ENCODE measurements at places on chromosomes 11 and 22.

DNA sequence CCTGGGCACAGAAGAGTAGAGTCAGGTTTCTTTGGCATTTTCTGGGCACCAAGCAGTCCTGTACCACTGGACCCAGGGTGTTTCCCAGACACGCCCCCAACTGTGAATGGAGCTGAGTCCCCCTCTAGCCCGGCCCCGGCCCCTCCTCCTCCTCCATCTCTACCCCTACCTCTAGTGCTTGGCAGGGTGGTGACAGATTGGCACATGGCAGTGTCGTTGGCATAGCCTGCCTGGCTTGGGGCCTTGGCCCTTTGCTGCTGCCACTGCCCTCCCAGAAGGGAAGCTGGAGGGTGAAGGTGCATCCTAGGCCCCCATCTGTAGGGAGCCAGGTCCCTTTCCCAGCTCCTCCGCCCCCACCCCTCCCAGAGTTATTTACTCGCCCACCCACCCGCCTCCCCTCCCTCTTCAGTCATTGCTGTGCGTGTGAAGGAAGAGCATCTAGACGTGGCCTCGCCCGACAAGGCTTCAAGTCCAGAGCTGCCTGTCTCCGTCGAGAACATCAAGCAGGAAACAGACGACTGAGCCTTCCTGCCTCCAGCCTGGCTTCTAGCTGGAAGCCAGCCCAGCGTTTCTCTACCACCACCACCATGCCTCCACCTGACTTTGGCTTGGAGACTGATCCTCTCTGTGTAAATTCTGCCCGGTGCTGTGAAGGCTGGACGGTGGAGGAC is 10.9 kb downstream of the CHADL start:
- no peak for DNase-seq

- DNase-seq = peak; percentile 57
Measured at GRCh38 chr22:20956258-20957101, 10.6 kb upstream of the AIFM3 start.

- DNase-seq = no peak
Measured at GRCh38 chr11:33861386-33861785, 30.5 kb downstream of the LMO2 start.

GRCh38 chr22:30280505-30280904 is 8.8 kb downstream of the CASTOR1 start:
- no peak for DNase-seq

GRCh38 chr22:41968601-41969000 is 642 bp upstream of the SEPTIN3 start:
- DNase-seq = no peak

GRCh38 chr22:26330971-26331625 is 98.0 kb upstream of the ASPHD2 start:
- DNase-seq = peak; percentile 57

DNA sequence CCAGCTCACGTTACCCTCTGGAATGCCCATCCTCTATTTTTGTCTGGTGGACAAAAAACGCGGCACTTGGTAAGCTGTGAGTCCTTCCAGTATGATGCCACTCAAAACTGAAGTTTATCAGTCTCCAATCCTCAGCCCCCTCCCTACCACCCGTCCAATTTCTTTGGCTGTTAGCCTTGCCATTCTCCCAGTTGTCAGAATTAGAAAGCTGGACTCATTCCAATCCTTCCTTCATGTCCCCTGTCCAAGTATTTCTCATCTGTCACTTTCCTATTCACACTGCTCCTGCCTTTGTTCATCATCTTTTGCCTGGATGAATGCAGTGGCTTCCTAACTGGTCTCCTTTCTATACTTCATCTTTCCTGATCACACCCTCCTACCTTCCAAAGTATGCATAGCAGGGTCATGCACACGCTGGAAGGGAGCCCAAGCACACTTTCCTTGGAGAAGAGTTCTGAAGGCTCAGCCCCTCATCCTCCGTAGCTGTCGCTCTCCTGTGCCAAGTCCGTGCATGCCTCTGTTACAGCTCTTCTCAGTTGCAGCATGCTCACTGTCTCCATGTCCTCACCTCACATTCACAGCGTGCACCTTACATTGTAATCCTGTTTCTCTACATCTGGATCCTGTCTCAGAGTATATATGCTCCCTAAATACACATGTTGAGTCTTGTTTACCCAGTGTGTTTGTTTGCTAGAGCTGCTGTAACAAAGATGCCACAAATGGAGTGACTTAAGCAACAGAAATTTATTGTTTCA is 19.4 kb downstream of the APLP2 start:
- DNase-seq = peak; percentile 49

- no peak for DNase-seq
Measured at GRCh38 chr11:8041576-8041975, 39.4 kb upstream of the TUB start.

DNA sequence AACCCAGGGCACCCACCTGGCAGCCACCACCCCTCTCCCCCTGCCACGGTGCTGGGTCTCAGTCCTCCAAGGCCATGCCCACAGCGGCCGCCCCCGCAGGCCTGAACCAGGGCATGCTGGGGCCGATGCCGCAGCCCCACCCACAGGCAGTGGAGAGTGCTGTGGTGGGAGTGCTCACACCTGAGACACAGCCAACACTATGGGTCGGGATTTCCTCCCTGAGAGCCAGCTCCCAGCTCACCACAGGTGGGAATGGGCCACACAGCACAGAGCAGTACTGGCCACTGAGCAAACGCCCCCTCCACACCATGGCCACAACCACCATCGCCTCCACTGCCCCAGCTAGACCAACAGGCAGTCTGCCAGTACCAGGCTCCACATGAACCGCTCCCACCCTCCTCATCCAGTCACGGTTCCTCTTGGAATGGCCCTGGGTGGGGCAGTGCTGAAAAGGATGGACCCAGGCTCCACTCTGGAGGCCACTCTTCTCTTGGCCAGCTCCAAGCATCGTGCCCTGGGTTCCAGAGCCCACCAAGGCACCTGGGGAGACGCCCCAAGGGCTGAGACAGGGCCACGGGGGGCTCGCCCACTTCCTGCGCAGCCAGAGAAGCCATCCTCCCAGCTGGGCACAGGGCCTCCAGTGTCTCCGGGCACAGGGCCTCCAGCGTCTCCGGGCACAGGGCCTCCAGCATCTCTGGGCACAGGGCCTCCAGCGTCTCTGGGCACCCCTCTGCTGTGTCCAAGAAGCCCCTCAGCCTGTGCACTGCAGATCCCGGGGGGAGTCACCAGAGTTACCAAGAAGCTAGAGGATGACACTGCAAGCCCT is 14.2 kb downstream of the MOB2 start:
- peak; percentile 14 for DNase-seq

DNA sequence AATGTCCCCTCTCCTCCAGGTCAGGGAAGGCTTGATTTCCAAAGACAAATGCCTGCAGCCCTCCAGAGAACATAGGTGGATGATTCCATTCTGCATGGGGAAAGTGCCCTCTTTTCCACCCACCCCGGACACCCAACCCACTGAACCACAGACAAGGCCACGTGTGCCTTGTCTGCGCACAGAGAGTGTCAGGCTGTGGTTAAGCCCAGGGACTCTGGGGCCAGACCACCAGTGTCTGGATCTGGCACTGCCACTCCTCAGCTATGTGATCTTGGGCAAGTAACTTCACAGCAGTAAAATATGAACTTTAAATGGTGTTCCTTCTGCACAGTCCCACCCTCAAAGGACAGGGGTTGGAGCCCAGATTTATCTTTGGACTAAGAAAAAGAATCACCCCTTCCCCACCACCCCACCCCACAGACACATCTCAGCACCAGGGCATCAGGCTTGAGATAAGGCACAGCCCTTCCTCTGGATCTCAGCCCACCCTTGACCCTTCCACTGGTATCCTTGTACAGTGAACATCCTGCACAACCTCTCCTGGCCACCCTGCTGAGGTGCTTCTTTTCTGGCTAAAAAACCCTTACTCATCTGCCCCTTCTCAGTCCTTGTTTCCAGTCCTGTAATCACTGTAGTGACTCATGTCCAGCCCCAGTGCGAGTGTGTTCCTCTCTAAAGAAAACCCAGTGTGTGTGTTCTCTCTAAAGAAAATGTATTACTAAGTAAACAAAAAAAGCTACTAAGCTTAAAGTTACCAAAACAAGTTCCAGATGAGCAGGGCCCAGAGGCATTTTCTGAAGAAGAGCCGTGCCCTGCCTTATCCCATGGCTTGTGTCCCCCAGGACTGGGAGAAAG is 1.9 kb upstream of the PTGDR2 start:
- no peak for DNase-seq

DNA sequence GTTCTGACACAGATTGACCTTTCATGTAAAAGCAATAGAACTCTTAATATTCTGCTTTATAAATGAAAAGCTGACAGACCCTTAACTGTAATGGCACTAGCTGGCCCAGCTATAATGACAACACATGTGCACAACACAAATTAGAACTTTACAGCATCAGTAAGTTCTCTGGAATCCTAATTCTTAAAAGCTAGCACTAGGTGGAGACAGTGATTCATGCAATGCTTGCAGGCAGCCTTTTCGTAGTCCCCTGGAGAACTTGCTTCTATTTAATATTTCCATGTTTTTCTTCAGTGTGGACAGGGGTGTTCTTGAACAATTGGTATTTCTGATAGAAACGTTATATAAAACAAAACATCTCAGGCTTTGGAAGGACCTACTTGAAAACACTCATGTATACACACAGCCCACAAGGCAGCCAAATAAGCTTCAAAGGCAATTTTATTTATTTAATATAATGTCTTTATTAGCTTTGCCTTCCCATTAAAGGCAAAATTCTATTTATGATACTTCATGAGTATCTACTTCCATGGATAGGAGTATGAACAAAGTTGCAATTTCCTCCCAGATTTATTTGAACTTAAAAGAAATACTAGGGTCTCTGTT is 374.3 kb upstream of the MPPED2 start:
- no peak for DNase-seq

DNA sequence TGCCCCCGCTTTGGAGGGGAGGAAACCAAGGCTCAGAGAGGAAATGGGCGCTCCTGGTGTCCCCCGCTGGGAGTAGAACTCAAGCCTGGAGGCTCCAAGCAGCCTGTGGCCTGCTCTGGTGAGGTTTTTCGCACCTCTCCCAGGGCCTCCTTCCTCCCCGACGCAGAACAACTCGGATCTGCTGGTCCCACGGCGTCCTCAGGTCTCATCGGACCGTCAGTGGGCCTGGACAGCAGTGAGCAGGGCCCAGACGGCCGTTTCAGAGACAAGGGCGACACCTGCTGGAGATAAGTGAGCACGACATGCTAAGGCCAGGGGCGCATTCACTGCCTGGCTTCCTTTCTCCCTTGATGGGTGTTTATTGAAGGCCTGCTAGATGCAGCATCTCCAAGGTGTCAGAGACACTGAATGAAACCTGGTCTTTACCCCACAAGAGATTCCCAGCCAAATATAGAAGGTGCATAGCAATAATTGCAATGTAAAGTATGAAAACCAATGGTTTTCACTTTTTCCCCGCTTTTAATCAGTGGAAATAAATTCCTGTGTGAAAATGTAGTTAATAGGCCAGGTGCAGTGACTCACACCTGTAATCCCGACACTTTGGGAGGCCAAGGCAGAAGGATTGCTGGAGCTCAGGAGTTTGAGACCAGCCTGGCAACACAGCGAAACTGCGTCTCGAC is 26.9 kb upstream of the CD82 start:
- DNase-seq = peak; percentile 49

DNA sequence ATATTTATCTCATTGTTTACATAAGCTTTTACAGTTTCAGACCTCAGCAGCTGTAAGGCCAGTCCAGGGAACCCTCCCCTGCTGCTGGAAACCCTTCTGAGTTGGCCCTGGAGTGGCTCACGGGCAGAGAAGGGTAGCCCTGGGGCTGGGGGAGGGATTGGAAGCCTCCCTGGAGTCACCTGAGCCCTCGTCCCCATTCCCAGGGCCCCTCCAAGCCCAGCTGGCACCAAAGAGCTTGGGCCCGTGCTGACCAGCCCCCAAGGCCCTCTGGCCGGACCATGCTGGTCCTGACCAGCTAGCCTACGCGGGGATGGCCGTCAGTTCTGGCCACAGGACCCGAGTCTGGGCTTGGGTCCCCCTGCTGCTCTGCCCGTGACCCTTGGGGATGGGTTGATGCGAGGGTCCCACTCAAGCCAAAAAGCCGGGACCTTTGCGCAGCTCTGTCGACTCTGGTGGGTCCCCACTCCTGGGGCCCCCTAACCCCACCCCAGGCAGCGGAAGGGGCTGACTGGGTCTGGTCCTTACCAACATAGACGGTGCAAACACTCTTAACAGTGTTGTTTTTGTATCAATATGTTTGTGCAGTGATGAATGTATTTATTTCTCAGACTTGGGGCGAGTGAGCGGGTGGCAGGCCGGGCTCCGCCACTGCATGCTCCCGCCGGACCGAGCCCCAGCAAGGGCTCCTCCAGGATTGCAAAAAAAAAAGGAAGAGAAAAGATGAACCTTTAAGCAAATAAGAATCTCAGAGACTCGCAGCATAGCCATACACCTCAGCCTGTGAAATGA is 17.5 kb upstream of the TMEM191C start:
- no peak for DNase-seq

DNA sequence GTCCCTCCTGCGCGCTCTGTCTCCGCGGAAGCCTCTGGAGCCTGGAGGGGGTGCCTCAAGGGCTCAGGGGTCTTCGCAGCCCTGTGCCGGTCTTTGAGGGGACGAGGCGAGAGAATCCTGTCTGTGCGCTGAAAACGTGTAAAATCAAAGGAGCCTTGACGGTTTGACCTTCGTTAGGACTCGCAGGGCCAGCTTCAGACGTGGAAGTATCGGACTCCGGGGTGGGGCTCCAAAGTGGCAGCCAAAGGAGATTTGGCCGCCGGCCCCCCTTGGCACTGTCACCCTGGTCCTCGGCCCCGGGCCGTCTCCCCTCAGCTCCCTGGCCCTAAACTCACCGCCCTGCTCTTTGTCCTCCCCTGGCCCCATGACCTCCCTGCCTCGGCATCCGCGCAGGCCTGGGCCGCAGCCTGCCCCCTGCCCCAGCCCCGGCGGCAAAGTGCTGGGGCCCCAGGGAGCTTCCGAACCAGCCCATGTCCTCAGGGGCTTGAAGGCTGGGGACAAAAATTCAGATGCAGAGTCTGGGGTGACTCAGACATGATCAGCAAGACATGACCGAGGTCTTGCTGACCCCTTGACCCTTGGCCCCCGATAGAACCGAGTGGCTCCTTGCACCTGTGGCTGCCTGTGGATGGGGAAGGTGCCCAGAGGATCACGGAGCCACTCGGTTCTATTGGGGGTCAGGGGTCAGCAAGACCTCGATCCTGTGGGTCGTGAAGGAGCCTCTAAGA is 6.9 kb upstream of the PHRF1 start:
- DNase-seq = no peak

GRCh38 chr22:20859615-20860014 is 808 bp downstream of the SNAP29 start:
- no peak for DNase-seq

GRCh38 chr11:96464700-96465307 is 75.0 kb downstream of the JRKL start:
- DNase-seq = peak; percentile 54

GRCh38 chr22:47694536-47695130 is 932.2 kb downstream of the TBC1D22A start:
- DNase-seq = no peak

DNA sequence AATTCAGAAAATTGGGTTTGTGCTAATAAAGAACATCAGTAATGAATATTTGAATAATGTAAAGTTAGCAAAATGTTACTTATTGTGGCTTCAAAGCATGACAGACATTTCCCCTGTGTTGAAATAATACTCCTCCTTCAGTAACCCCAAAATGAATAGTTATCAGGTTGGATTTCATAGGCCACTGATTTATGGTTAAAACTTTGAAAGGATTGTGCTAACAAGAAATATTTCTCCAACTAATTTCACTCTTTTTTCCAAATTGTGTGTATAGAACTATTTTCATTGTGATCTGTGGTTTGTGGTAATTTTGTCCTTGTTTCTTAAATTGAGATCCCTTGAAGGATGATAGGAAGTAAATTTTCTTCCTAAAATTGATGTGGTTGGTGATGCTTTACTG is 7.9 kb downstream of the DDX10 start:
- no peak for DNase-seq

- DNase-seq = peak; percentile 11
Measured at GRCh38 chr11:117884994-117885393, 8.5 kb upstream of the FXYD6 start.

GRCh38 chr11:20293992-20294391 is 69.5 kb upstream of the HTATIP2 start:
- DNase-seq = no peak

Data from mammary epithelial cell (primary cell).